GM23248 (cell line): ENCODE measurements at places on chromosomes 5 and 9. TPM values are rescaled to one million over a fixed set of nuclear protein-coding genes. Genes with fewer than 3 reads are reported as not detected.

QSOX2 gene
- polyA plus RNA-seq, result 1.7 and 1.9 TPM in 2 replicates

DNA sequence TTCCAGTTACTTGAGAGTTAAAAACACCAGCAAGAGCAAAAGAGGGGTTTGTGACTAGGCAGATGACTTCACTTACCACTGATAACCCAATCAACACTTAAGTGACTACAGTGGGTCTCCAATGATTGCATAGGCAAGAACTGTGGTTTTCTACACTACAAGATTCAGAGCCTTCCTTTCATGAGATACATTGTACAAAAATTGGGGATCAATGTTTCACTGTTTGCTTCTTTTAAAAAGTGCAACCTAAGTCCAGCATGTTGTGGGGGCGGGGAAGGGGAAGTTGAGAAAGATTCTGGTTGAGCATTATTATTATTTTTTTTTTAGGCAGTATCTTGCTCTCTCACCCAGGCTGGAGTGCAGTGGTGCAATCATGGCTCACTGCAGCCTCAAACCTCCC is 3.6 kb downstream of the IQGAP2 start:
- no peak for DNase-seq

DNA sequence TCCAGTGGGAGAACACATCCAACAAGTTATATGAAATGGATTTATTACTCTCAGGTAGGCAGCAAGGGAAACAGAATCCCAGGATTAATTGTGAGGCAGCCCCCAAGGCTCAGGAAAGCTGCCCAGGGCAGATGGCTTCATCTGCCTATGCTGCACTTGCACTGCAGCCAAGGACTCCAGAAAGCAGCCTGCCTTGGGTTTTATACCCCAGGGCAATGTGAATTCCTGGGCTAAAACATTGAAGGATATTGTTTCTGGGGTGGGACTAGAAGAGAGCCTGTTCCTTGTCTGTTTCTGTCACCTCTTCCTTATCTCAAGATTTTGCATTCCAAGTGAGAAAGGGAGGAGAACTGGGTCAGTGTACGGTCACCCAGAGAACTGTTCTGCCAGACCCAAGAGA is 8.8 kb upstream of the CCL27 start:
- DNase-seq, result no peak

- no peak for DNase-seq
These were observed 32.1 kb upstream of the HSD17B4 start for GRCh38 chr5:119420169-119420568.

SOHLH1 gene
- polyA plus RNA-seq, result not detected in 2 replicates

- peak; percentile 0 for DNase-seq
These were observed 974.2 kb upstream of the CDH9 start for GRCh38 chr5:28012538-28012937.

DNA sequence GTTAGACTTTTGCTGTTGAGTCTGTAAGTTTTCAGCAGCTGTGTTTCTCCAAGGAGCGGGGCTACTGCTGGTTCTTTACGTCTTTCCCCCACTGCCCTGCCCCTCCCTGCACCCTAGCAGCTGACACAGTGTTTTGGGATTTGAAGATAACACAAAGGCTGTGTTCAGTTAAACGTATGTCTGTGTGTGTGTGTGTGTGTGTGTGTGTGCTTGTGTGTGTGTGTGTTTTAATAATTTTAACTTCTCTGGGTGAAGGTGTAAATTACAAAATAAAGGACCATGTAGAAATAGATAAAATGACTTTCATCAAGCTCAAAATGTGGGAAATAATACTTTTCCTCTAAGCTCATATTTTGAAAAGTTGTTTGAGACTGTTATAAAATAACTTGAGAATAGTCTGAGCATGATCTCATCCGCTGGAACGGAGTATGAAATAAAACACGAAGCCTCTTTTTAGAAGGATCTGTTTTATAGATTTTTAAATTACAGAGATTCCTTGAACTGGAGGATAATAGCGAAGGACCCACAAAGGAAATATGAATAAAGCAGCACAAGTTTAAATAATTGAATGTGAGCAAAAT is 10.9 kb downstream of the ABL1 start:
- peak; percentile 81 for DNase-seq

STKLD1 gene
- 0.38 and 1.5 TPM in 2 replicates for polyA plus RNA-seq

NANS gene
- polyA plus RNA-seq, result 128 and 133 TPM in 2 replicates

DNA sequence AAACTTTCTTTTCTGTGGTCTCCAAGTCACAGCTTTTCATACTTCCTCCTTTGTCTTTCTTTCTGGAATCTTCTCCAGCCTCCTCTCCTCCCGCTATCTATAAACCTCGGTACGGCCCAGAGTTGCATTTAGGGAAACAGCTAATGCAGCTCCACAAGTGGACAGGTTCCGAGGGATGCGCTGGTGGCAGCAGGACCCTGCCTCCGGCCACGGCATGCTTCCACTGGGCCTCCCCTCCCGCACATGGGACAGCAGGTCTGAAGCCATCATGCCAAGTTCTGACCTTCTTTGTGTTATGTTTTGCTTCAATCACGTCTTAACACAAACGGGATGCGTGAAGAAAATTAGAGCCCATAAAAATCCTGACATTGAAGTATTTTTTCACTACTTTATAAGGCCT is 136.9 kb downstream of the IRX2 start:
- no peak for DNase-seq
